ENCODE measurements at places on chromosomes 5 and 9. TPM values are rescaled to one million over a fixed set of nuclear protein-coding genes. Genes with fewer than 3 reads are reported as not detected.

DND1 gene
- not detected for total RNA-seq

SPINK7 gene
- total RNA-seq = not detected

TMEM232 gene
- 1.1 TPM for total RNA-seq

NKD2 gene
- 0.09 TPM for total RNA-seq

ENHO gene
- not detected for total RNA-seq

F2R gene
- 64.1 TPM for total RNA-seq

SLIT3 gene
- 60.6 TPM for total RNA-seq

LRRC19 gene
- not detected for total RNA-seq

RELL2 gene
- total RNA-seq = 4.4 TPM

SLC4A9 gene
- total RNA-seq = under 0.01 TPM

TOR4A gene
- 4.6 TPM for total RNA-seq

GMCL2 gene
- total RNA-seq = not detected

All from pericardium fibroblast (primary cell).